Keratinocyte (primary cell): ENCODE measurements at places on chromosomes 3 and 15.

GRCh38 chr15:100106732-100107131, 235.0 kb downstream of the ADAMTS17 start:
- no peak for DNase-seq

- no peak for DNase-seq
These were observed 21.9 kb downstream of the PLCL2 start for GRCh38 chr3:16906682-16907081.

- DNase-seq: no peak
These were observed 49.1 kb downstream of the TLNRD1 start for GRCh38 chr15:81049835-81050234.

DNA sequence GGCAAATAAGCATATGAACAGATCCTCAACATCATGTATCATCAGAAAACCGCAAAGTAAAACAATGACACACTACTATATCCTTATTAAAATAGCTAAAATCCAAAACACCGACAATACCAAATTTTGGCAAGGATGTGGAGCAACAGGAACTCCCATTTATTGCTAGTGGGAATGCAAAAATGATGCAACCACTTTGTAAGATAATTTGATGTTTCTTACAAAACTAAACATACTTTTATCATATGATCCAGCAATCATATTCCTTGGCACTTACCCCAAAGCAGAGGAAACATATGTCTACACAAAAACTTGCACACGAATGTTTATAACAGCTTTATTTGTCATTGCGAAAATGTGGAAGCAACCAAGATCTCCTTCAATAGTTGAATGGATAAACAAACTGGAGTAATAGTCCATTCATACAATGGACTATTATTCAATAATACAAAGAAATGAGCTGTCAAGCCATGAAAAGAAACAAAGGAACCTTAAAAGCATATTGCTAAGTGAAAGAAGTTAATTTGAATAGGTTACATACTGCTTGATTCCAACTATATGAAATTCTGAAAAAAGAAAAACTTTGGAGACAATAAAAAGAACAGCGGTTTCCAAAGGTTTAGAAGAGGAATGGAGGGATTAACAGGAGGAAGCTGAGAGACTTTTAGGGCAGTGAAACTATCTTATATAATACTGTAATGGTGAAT, 172.0 kb downstream of the VPS13C start:
- no peak for DNase-seq
